ENCODE measurements at places on chromosomes 1 and 21.

DNA sequence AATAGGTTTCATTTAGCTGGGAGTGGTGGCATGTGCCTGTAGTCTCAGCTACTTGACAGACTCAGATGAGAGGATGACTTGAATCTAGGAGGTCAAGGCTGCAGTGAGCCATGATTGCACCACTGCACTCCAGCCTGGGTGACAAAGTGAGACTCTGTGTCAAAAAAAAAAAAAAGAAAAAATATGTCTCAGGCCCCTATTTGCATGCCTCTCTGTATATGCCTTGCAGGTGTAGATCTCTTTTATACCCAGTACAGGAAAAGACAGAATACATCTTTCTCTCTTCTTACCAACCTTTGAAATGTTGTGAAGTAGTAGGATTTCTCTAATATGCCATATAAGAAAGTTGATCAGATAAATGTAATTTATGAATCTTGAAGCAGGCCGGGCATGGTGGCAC is 6.4 kb downstream of the CNR2 start:
- DNase-seq = no peak

DNA sequence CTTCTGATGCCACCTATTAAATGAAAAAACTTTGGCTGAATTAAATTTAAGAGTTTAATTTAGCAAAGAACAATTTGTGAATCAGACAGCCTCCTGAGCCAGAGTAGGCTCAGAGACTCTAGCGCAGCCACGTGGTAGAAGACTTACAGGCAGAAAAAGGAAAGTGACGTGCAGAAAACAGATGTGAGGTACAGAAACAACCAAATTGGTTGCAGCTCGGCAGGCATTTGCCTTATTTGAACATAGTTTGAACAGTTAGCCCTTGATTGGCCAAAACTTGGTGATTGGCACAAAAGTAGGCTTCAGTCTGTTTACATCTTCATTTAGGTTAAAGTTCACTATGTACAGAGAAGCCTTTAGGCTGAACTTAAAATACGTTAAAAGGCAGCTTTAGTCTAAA is 22.9 kb downstream of the TCP10L start:
- no peak for DNase-seq

GRCh38 chr1:165844114-165844798 is 16.8 kb downstream of the UCK2 start:
- DNase-seq = no peak

GRCh38 chr1:83006271-83006670 is 992.7 kb downstream of the TTLL7 start:
- DNase-seq = no peak

DNA sequence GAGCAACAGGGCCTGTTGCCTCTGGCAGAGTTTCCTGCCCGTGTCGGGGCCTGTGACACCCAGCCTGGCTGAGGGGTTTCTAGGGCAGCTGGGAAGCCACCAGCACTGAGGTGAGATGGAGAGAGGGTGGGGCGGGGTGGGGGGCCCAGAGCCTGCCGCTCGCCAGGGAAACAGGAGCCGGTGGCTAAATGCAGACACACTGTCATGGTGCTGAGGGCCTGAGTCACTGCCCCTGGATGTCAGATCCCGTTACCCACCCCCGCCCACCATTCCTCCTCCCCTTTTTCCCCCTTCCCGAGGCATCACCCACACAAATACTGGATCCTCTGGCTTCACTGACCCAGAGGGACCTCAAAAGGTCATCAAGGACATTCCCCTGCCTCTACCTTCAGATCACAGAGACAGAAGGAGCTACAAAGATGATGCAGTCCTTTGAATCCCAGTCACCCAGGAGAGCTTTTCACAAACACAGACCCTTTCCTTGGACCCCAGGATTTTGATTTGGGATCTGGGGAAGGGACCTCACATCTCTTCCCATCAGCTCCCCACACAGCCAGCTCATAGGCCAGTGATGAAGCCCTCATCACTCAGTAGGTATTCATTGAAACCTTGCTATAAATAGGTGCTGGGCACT is 1.9 kb upstream of the HSPB7 start:
- DNase-seq = no peak

- DNase-seq = no peak
Measured at GRCh38 chr1:30185313-30185712, 538.1 kb downstream of the MATN1 start.

DNA sequence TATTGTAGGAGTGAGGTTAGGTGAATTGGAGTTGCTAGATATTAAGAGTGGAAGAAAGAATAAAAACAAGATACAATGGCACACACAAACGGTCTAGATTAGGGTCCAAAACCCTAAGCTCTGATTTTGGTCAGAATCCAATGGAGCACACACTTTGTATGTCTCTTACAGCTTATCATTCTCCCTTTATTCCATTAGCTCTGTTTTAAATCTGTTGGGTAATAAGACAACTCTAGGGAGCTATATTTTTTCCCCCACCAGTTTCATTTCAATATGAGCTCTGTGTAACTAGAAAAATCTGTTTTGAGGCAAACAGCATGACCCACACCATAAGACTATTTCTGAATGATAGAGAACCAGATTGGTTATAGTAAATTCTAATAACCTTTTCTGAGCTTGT is 465.6 kb downstream of the ADGRL2 start:
- DNase-seq = no peak

- DNase-seq = no peak
Measured at GRCh38 chr1:61746813-61747212, 4.5 kb downstream of the PATJ start.

GRCh38 chr21:28883931-28884330 is 108.7 kb downstream of the LTN1 start:
- DNase-seq = no peak

Measured in NCI-H1694 (cell line).